Glutamatergic neuron (in vitro differentiated cells): ENCODE measurements at places on chromosomes 5 and 9. TPM values are rescaled to one million over a fixed set of nuclear protein-coding genes. Genes with fewer than 3 reads are reported as not detected.

The EIF4E1B gene
- not detected for total RNA-seq

GRCh38 chr5:69368458-69369339 lies 621 bp downstream of the AK6 start:
- H3K27ac ChIP-seq, result peak overlapping the region; percentile 96
- H3K27me3 ChIP-seq, result peaks cover 2% of the 10 kb centered on the region
- H3K36me3 ChIP-seq, result peaks cover 3% of the 10 kb centered on the region
- DNase-seq, result no peak
- H3K4me3 ChIP-seq, result peak overlapping the region; percentile 97

DNA sequence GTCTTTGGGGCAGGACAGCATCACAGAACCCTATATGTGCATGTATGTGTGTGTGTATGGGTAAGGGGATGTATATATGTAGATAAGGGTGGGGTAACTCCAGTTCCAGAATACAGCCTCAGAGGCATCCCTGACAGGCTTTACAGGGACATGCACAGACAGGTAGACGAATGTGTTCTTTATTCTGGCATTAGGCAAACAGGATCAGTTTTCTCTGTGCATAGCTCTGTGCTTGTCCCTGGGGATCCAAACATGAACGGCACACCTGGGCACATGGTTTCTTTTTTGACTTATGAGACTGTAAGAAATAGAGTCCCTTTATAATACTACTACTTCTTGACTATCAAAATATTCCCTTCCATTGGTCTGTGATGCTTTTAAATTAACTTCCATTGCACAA lies 120.6 kb downstream of the TRIO start:
- H3K27me3 ChIP-seq, result peaks cover 2% of the 10 kb centered on the region
- no peak overlapping the region for H3K4me3 ChIP-seq
- peaks cover 64% of the 10 kb centered on the region for H3K4me1 ChIP-seq
- no peak overlapping the region for H3K27ac ChIP-seq
- DNase-seq, result no peak
- no peaks in the 10 kb centered on the region for H3K36me3 ChIP-seq

- DNase-seq, result no peak
- no peaks in the 10 kb centered on the region for H3K4me1 ChIP-seq
- H3K27me3 ChIP-seq, result no peaks in the 10 kb centered on the region
- H3K27ac ChIP-seq, result no peak overlapping the region
Measured at GRCh38 chr9:115374724-115375268, 256.8 kb upstream of the TNC start.

GRCh38 chr9:137275588-137276472 lies 1.7 kb upstream of the TOR4A start:
- no peak overlapping the region for H3K27ac ChIP-seq
- no peaks in the 10 kb centered on the region for H3K36me3 ChIP-seq
- no peak for DNase-seq
- H3K4me3 ChIP-seq, result peak overlapping the region; percentile 20

GRCh38 chr9:132018957-132019405 lies 60.7 kb downstream of the MED27 start:
- H3K27ac ChIP-seq, result peak overlapping the region; percentile 6
- H3K4me3 ChIP-seq, result no peak overlapping the region
- no peaks in the 10 kb centered on the region for H3K36me3 ChIP-seq
- peaks cover 63% of the 10 kb centered on the region for H3K4me1 ChIP-seq

DNA sequence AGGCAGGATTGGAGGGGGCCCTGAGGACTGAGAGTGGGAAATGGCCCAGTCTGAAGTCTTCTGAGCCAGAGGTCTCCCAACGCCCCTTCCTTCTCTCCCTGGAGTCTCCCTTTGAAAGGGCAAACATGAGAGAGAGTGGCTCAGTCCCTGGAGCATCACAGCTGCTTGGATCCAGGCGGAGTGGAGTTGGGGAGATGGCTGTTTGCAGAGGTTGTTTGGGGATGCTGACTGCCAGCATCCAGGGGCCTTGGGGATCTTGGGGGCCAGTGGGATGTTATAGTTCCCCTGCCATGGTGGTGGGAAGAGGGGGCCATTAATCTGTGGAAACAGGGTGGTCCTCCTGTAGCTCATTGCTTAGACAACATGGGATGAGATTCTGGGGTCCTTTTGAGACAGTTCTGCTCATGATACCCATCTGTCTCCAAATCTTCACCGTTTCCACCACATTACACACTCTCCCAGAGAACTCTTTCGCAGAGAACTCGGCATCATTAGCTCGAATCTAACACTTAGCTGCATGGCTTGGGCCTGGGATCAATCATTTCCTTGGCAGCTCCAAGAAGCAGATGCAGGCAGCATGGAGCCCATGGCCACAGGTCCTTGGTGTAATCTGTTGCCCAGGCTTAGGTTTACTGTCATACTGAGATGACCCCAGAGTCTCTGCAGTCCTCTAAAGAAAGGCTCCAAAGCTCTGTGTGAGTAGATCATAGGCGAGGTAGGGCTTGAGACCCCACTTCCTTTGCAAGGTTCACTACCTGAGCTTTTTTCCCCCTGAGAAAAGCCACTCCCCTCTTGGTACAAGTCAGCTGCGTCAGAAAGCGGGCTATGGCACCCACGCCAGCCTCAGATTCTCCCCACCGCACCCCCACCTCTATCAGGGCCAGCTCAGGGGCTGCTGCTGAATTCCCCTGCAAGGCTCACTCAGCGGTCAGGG lies 54.4 kb upstream of the SH3PXD2B start:
- peak overlapping the region; percentile 55 for H3K27ac ChIP-seq
- H3K4me3 ChIP-seq, result no peak overlapping the region
- H3K27me3 ChIP-seq, result peaks cover 2% of the 10 kb centered on the region
- H3K36me3 ChIP-seq, result peaks cover 32% of the 10 kb centered on the region
- no peak for DNase-seq

GRCh38 chr9:136013116-136013515 lies 51.9 kb upstream of the UBAC1 start:
- H3K4me1 ChIP-seq, result peaks cover 13% of the 10 kb centered on the region
- H3K27me3 ChIP-seq, result peaks cover 2% of the 10 kb centered on the region
- H3K36me3 ChIP-seq, result no peaks in the 10 kb centered on the region
- no peak overlapping the region for H3K4me3 ChIP-seq
